ENCODE measurements at places on chromosomes 6 and 20. TPM values are rescaled to one million over a fixed set of nuclear protein-coding genes. Genes with fewer than 3 reads are reported as not detected.
A peak's percentile ranks its signal among the peaks of the same experiment; 100 is the strongest.

DNA sequence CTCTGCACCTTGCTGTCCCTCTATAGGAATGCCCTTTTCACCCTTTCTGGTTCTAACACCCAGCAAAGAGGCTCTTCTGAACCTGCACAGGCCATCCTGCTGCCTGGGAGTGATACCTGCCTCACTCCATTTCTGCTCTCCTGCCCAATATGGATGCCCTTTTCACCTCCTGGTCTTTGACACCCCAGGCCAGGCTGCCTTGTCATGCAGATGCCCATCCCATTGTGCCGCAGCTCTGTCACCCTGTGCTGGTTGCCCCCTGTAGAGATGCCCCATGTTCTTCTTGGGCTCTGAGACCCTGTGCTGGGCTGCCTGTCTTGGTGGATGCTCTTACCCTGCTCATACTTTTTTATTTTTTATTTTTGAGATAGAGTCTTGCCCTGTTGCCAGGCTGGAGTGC, 95.3 kb downstream of the CDKAL1 start:
- H3K27me3 ChIP-seq, result no peaks in the 10 kb centered on the region
- no peak overlapping the region for H3K4me3 ChIP-seq
- peaks cover 20% of the 10 kb centered on the region for H3K4me1 ChIP-seq

DNA sequence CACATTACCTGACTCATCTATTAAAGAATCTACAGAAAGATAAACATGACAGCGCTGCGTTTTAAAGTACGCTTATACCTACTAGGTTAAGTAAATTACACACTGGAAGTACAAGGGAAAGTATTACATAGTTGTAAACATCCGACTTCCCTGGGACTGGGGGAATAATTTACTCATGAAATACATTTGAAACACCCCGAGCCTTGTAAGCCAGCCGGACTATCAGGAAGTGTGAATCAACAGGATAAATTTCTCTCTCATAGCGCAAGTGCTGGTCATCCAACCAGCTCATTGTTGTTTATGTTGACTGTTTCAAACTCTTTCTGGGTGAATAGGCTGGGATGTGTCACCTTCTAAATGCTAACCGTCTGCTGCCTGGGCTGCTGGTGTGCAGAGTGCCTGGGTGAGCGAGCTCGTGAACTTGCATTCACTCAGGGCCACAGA, 4.9 kb downstream of the BMP6 start:
- no peak overlapping the region for H3K27ac ChIP-seq
- H3K27me3 ChIP-seq, result peaks cover 67% of the 10 kb centered on the region
- no peaks in the 10 kb centered on the region for H3K36me3 ChIP-seq

The DEFB128 gene
- not detected for total RNA-seq

GRCh38 chr6:152428126-152428525, 209.0 kb downstream of the SYNE1 start:
- H3K27ac ChIP-seq, result no peak overlapping the region
- DNase-seq, result no peak
- H3K36me3 ChIP-seq, result no peaks in the 10 kb centered on the region
- no peak overlapping the region for H3K4me3 ChIP-seq

DNA sequence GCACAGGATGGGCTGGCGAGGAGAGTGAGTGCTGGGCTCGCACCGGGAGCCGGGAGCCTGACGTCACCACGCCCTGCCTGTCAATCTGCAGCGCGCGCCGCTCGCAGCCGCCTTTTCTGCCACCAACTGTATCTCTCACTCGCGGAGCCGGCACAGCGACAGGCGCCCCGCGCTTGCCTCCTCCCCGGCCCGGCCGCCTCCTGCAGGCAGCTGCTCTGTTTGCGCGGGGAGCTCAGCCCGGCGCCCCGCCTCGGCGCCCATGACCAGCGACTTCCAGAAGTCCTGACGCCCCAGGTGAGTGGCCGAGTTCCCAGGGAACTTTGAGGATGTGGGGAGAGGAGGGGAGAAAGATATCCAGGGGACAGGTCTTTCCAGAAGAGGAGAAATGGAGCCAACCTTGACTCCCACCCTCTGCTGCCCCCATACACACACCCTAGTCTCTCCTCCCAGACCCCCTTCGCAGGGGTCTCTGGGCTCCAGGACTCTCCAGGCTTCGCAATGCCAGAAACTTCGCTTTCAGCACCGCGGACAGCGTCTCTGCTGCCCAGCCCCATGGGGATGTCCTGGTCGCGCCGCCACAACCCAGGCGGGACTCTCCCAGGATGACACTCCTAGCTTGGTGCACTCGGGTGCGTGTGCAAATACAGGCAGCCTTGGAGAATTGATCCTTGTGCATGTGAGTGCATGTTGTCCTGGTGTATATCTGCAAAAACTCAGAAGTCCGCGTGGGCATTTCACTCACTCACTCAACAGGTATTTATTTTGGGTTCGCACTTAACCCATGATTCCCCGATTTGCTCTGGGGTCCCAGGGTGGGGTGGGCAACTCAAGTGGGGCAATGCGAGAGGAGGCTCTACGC, at the start of gene GPR6:
Gene GPR6 (plus strand): TSS at position 138 of the 859 bp plus-strand sequence. CDS start 802 bp downstream, outside the sequence.
- no peaks in the 10 kb centered on the region for H3K4me1 ChIP-seq
- peaks cover 26% of the 10 kb centered on the region for H3K27me3 ChIP-seq
- H3K27ac ChIP-seq, result no peak within 1 kb of the TSS
- DNase-seq, result peak; percentile 67

DNA sequence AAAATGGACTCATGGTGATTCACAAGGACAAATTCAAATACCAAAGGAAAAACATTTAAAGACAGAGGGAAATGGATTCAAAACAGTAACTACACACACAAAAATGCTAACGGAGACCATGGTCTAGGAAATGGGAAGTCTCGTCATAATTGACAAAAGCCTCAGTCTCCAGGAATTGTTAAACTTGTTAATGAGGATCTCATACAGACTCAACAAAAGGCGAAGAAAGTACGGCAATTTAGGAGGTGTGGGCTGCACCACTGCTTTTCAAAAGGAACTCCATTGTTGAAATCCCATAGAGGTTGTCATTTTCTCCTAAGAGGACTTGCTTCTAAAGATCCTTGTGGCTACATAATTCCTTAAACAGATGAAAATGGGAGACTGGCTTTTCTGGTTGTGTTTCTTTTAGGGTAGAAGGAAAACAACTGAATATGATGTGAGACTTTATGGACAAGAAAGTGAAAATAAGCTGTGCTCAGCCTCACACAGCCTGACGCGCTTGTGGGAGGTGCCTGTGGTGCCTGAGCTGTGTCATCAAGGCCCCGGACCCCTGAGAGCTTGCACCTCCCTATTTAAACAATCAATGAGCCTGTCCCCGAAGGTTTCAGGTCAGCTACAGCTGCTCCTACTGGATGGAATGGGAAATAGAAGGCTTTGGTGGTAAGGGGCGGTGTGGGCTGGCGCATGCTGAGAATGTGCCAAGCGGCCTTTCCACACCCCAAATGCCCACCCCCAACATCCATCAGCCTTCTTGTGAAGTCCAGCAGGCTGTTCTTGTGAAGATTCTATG, 2.5 kb upstream of the CLDN20 start:
- no peaks in the 10 kb centered on the region for H3K27me3 ChIP-seq
- H3K4me3 ChIP-seq, result no peak overlapping the region
- DNase-seq, result no peak
- H3K27ac ChIP-seq, result no peak overlapping the region
- no peaks in the 10 kb centered on the region for H3K4me1 ChIP-seq

DNA sequence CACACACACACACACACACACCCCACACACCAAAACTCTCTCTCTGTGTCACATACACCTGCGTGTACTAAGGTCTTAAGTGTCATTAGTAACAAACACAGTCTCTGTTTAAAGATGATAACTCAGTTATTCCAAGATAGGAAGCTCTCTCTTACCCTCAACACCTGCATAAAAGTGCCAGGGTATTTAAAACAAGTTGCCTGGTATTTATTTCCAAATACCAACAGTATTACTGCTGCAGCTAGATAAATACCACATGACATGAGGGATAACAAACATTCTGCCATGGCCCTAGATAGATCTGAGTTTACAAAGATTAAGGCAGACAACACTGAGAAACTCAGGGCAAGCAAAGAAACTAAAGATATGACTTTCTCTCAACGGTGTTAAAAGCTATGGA, 118.5 kb downstream of the SIM1 start:
- H3K4me1 ChIP-seq, result no peaks in the 10 kb centered on the region
- no peak overlapping the region for H3K27ac ChIP-seq
- H3K27me3 ChIP-seq, result no peaks in the 10 kb centered on the region
- H3K36me3 ChIP-seq, result no peaks in the 10 kb centered on the region

DNA sequence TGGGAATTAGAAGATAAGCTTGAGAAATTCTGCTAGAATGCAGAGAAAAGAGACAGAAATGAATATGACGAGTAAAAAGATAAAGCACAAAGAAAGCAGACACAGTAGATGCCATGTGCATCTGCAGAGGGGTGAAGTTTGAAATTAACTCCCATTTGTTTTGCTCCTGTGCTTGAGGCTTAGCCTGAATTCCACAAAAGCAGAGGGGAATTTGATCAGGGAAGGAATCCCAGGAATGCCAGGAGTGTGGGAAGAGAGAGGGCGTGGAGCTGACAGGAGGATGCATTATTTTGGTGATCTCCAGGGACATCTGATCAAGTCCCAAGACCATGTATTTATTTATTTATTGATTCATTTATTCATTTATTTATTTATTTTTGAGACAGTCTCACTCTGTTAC, 55.6 kb downstream of the SLC22A1 start:
- no peak overlapping the region for H3K27ac ChIP-seq
- H3K4me3 ChIP-seq, result no peak overlapping the region
- DNase-seq, result no peak
- no peaks in the 10 kb centered on the region for H3K4me1 ChIP-seq
- peaks cover 21% of the 10 kb centered on the region for H3K27me3 ChIP-seq
- H3K36me3 ChIP-seq, result no peaks in the 10 kb centered on the region

The LY6G5C gene
- 5.5 TPM for total RNA-seq

The CPXM1 gene
- total RNA-seq, result 0.26 TPM

DNA sequence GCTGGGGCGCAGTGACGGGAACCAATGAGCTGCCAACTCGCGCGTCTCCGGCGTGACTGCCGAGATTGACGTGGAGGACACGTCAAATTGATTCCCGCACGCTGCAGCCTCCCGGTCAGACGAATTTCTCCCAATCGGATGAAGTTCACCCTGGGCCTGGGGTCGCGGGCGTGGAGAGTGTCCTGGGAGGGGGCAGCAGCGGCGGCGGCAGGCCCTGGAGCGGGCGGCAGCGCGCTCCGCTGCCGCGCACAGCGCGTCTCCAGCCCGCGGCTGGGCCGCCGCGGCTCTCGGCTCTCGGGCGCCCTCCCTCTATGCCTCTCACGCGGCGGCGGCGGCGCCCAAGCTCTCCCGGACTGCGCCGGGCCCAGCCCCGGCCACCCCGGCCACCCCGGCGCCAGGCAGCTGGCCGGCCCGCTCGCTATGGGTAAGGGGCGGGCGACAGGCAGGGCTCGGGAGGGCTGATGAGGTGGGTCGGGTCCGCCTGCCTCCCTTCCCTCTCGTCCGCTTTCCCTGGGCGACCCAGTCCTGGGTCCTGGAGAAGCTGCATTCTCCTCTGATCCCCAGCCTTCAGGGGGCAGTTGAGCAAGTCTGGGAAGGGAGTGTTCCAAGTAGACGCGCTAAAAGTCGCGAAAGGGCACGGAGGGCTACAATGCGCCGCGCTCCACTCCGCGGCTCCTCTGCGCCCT, at the start of gene PAX1:
Gene PAX1 (plus strand): TSS at position 90 of the 686 bp plus-strand sequence. CDS start 49 bp downstream, at position 139.
- peaks cover 5% of the 10 kb centered on the region for H3K36me3 ChIP-seq
- H3K27me3 ChIP-seq, result peaks cover 81% of the 10 kb centered on the region
- H3K4me3 ChIP-seq, result no peak within 1 kb of the TSS
- H3K27ac ChIP-seq, result no peak within 1 kb of the TSS
- no peaks in the 10 kb centered on the region for H3K4me1 ChIP-seq
- DNase-seq, result no peak

- no peak overlapping the region for H3K4me3 ChIP-seq
- H3K4me1 ChIP-seq, result no peaks in the 10 kb centered on the region
- H3K27me3 ChIP-seq, result peaks cover 25% of the 10 kb centered on the region
These were observed 35.8 kb upstream of the NOP56 start for GRCh38 chr20:2616634-2617033.

GRCh38 chr6:7249391-7249790, 63.6 kb downstream of the SSR1 start:
- no peak for DNase-seq
- no peak overlapping the region for H3K4me3 ChIP-seq
- H3K27me3 ChIP-seq, result no peaks in the 10 kb centered on the region
- H3K4me1 ChIP-seq, result no peaks in the 10 kb centered on the region

The ENPP3 gene
- 0.11 TPM for total RNA-seq

GRCh38 chr20:4568361-4568959, 153.2 kb upstream of the PRND start:
- H3K27ac ChIP-seq, result no peak overlapping the region
- H3K36me3 ChIP-seq, result no peaks in the 10 kb centered on the region
- H3K4me1 ChIP-seq, result no peaks in the 10 kb centered on the region
- DNase-seq, result no peak
- H3K4me3 ChIP-seq, result no peak overlapping the region

GRCh38 chr6:11416936-11417576, 120.5 kb upstream of the TMEM170B start:
- no peak for DNase-seq
- H3K36me3 ChIP-seq, result peaks cover 12% of the 10 kb centered on the region
- H3K4me1 ChIP-seq, result peaks cover 36% of the 10 kb centered on the region

The PHF20 gene
- total RNA-seq, result 53.6 TPM

GRCh38 chr20:17759449-17759848, 59.7 kb downstream of the BANF2 start:
- H3K36me3 ChIP-seq, result no peaks in the 10 kb centered on the region
- H3K4me3 ChIP-seq, result no peak overlapping the region
- no peaks in the 10 kb centered on the region for H3K4me1 ChIP-seq
- DNase-seq, result no peak
- H3K27ac ChIP-seq, result no peak overlapping the region
